ENCODE measurements at places on chromosomes 1 and 21.

GRCh38 chr1:219927956-219928790 is at the start of gene SLC30A10:
Gene SLC30A10, minus strand, starts transcription at chr1:219928557. Its CDS starts 117 bp downstream, at chr1:219928440.
- DNase-seq: peak; percentile 30

GRCh38 chr1:182146286-182146685 is 84.8 kb upstream of the ZNF648 start:
- DNase-seq: no peak

DNA sequence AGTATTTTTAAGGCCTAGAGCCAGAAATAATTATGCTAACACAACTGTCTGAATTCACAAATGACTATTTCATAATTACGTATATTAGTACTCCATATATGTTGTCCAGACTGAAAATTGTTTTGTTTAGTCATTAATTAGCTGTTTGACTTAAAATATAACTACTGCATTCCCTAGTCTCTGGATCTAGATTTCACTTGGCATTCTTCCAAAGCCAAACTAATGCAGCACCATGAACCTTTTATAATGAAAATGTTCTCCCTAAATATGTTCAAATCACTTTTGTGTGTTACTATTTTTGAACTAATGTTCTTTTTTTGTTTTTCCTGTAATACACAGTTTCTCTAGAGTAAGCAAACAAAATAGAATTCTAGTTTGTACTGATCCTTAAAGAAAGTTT is 46.1 kb downstream of the CAMTA1 start:
- no peak for DNase-seq

GRCh38 chr1:25683731-25684130 is 67.1 kb downstream of the MAN1C1 start:
- DNase-seq: no peak

DNA sequence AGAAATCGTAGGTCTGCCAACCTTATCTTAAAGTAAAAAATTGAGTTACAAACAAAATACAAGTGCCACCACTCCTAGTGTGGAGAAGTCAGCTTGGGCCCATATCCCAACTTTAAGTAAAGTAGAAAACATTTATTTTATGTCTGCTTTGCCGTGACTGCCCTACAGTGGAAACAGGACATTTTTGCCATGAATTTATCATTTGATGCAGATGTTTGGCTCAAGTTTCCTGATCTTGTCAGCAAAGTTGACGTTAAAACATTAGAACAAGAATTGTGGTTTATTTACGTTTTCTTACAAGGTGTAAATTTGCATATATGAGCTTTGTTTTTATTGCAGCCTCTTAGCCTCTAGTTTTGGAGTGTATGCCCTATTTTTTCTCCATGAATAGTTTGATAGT is 17.1 kb upstream of the KCNJ15 start:
- DNase-seq: no peak

DNA sequence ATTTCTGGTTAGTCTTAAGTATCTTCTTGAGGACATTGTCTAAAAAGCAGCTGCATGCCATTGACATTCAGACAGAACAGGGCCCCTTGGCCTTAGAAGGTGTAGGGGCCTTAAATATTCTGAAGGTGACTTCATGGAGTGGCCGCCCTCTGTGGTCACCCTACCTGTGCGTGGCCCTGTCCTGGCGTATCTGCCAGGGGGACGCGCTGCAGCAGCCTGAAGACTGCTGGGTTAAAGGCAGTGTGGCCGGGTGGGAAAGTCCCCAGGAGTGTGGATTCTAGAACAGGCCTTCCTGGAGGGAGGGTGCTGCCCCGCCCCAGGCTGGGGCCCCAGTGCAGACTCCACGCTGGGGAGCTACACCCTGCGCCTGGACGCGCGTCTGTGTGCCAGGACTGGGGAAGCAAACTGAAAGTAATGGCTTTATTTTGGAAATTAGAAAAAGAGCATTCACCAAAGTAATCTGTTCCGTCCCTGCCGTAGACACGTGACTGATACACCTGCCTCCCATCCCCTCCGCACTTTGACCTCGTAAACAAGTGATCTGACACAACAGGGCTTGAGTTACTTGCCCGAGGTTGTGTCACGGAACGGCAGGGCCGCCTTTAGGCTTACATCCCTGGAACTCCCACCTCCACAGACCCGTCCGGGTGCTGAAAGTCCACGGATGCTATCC is 1.8 kb downstream of the AGPAT3 start:
- peak; percentile 76 for DNase-seq

DNA sequence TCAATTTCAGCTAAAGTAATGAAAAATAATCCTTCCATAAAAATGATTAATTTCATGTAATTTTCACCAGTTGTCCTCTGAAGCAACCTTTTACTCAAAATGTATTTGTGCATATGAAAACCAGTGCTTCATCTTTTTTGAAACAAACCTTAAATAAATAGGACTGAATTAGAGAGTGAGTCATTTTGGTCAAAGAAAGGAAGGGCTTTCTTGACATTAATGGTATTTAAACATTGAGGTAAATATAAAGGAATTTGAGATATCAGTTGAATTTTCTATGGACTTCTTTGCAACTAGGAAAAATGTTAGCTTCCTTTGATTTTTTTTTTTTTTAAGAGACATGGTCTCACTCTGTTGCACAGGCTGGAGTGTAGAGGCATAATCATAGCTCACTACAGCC is 38.7 kb downstream of the SNX7 start:
- no peak for DNase-seq

DNA sequence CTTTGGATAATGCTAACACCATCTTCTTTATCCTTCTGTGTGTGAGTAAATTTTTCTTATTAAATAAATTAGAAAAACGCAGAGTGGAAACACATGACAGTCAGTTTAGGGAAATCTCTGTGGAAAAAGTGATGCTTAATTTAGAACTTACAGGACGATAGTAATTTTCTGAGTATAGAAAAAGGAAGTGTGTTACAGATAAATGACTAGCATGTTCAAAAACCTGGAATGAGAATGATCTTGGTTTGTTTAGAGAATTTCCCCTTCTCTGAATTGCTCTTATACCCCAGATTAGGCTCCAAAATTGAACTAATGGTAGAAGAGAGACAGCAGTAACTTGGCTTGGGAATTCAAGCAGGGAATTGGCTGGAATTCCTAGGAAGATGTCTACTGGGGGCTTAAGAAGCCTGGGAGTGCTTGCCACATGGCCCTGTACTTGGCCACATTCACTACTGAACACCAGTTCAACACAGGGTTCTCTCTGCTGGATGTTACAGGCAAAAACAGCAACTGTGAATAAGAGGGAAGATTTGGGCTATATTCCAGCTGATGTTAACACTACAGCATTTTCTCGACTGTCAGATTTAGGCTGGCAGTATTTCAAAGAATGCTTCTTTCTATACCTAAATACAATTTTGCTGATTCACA is 1004.2 kb downstream of the TTLL7 start:
- no peak for DNase-seq

DNA sequence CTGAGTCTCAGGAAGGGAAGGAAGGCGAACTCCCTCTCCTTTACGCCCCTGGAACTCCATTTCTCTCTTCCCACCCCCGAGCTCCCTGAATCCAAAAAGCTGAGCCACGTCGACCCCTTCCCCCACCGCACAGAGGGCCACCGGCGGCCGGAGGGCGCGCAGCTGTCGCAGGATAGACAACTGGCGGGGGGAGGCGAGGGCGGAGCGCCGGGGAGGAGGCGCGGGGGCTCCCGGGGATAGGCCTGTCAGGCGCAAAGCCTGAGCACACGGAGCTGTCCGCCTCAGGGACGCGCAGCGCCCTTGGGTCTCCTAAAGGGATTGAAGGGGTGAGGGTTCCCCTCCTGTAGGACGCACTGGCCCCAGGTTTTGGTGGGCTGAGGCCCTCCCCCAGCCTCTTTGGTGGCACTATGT is 752 bp upstream of the ACTA1 start:
- no peak for DNase-seq

DNA sequence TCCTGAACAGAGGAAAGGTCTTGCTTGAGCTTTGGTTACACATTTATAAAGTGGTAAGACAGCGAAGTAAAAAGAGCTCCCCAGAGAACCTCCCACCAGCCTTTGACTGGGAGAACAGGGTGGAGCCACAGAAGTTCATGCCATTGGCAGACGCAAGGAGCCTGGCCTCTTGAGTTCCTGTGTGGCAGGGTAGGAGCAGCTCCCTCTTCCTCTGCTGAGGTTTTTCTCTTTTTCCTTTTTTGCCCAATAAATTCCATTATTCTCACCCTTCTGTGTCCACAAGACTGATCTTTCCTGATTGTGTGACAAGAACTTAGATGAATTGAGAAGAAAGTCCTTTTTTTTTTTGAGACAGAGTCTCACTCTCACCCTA is 4.3 kb downstream of the THEM4 start:
- DNase-seq: no peak

GRCh38 chr1:14148526-14148925 is 448.5 kb downstream of the PRDM2 start:
- DNase-seq: no peak

GRCh38 chr21:42309753-42310213 is 5.4 kb downstream of the TFF3 start:
- DNase-seq: peak; percentile 62

GRCh38 chr21:42097274-42097673 is 26.2 kb downstream of the UMODL1 start:
- no peak for DNase-seq

DNA sequence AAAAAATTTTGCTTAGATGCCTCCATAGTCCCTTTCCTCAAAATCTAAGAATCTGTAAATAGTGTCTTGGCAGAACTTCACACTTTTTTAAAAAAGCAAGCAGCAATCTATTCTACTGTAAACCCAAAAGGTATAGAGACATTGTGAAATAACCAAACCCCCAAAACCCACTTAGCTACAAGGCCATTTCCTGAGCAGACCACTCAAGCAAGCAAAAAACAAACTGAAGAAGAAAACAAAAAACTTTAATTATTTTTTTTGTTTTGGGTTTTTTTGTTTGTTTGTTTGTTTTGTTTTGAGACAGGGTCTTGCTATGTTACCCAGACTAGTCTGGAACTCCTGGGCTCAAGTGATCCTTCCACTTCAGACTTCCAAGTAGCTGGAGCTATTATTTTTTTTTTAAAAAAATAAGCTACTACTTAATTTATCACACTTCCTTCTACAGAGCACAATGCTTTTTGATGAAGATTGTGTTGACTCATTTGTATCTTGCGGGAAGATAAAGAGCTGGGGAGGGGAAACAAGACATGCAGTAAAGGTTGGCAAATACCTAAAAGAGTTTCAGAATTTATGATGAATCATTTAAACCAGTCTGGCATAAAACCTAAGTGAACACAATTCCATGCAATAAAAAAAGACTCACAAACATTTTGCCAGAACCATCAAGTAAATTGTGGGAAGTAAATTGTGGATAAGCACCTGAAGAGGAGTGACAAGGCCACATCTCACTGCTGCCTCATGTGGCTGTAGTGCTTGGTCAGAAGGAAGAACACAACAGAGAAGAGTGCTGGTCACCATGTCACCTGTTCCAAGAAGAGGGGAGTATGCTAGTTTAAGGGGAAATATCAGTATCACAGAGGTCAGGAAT is 2.7 kb upstream of the PTPN22 start:
- no peak for DNase-seq

DNA sequence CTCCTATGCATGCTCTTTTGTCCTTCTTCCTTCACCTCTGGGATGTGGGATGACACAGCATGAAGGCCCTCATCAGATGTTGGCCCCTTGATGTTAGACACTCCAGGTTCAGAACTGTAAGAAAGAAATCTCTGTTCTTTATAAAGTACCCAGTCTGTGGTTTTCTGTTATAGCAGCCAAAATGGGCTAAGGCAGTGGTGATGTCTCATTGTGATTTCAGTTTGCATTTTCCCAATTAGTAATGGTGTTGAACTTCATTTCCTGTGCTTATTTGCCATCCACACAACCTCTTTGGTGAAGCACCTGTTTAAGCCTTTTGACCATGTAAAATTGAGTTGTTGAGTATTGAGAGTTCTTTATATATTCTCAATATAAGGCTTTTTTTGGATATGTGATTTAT is 129.3 kb upstream of the C1orf174 start:
- DNase-seq: no peak

DNA sequence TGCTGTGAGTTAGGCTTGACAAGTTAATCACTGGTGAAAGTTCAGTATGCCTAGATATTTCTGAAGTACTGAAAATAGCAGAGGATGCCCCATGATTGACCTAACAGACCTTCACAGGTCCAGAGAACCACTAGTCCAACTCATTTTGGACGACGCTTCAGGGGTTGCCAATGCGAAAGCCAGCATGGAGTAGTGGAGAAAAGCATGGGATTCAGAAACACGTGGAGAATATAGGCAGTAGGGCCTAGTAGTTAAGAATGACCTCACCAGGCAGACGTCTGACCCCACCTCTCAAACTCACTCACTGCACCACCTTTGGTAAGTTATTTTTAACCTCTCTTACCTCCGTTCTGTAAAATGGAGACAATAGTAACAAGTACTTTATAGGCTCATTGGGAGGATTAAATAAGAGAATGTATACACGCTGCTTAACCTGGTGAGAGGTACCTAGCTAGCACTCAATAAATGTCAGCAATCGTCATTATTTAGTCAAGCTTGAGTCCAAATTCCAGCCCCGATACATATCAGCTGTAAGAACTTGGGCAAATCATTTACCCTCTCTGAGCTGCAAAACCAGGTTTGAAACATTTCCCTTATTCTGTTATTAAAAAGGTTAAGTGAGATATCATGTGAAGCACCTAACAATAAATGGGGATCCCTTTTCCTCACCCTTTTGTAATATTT is 13.2 kb downstream of the PLPP3 start:
- no peak for DNase-seq

DNA sequence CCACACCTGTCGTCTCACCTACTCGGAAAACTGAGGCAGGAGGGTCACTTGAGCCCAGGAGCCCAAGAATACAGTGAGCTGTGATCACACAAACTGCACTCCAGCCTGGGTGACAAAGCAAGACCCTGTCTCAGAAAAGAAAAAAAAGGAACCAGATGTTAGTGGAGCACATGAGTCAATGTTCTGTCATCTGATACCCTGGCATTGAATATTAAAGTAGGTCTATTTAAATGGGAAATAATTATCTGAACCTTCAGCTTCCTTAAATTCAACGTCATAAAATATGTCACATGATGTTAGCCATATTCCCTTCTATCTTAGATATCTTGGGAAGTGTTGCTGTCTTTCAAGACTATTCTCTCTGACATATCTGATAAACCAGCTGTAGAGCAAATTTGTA is 47.3 kb downstream of the NCAM2 start:
- DNase-seq: no peak

DNA sequence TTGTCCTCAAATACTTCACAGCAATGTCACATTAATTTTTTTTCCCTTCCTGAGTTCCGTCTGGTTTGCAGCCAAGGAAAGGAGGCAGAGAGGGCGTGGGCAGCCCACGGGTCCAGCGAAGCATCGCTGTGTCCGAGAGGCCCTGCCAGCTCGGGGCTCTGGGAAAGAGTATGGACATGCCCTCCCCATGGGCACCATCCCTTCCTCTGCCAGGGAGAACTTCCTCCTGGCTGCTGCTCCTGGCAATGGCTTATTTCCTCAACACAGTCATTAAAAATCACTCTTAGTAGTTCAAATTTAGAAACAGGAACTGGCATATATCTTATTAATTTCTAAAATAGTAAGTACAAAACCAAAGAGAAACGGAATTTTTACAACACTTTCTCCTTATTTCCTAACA is 115.4 kb downstream of the RIPK4 start:
- no peak for DNase-seq
